Psoas muscle (tissue), 8 donors: ENCODE measurements at places on chromosomes 4 and X.

GRCh38 chr4:144739511-144740033 is 93.6 kb downstream of the HHIP start:
- H3K4me1 ChIP-seq = no peaks in the 10 kb centered on the region
- no peaks in the 10 kb centered on the region for H3K36me3 ChIP-seq
- DNase-seq = no peak
- no peak overlapping the region for H3K4me3 ChIP-seq
- H3K27me3 ChIP-seq = no peaks in the 10 kb centered on the region
- no peak overlapping the region for H3K27ac ChIP-seq

DNA sequence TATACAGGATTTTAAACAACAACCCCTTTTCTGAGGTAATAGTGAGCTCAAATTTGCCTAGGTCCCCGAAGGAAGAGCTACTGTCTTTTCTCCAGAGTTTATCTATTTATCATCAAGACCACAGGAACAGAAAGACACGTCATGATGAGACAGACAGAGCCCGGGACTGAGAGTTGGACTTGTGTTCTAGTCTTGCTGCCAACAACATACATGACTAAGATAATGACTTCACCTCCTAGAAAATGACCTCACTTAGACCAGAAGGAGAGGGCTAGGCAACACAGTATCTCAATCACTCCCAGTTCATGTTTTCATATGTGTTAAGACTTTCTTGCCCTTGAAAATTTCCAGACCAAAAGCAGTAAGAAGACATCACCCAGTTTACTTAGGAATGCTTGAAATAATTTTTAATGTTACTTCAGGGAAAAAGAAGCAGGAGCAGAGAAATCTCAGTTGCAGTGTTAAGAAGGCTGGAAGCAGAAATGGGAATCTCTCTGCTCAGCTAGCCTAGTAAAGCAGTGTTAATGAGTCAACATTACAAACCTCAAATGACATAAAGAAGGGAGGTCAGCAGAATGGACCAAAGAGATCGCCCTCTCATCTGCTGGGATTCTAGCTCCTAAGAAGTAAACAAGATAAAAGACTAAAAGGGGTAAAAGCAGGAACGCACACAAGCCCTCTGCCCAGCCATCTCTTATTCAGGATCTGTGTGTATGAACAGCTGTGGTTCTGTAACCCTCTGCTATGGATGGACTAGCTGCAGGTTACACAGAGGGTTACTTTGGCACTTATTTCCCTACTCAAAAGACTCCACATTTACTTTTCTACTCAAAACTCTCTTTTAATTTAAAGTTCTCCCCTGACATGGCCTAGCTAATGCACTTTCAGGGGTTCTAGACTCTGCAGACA is 24.8 kb downstream of the PDGFC start:
- H3K27me3 ChIP-seq = no peaks in the 10 kb centered on the region
- peaks cover 73% of the 10 kb centered on the region for H3K4me1 ChIP-seq
- peak; percentile 39 for DNase-seq
- H3K36me3 ChIP-seq = no peaks in the 10 kb centered on the region
- H3K27ac ChIP-seq = peak overlapping the region; percentile 66

- H3K27me3 ChIP-seq = no peaks in the 10 kb centered on the region
- DNase-seq = no peak
- H3K27ac ChIP-seq = no peak overlapping the region
- no peak overlapping the region for H3K4me3 ChIP-seq
Measured at GRCh38 chrX:24668111-24668510, 21.0 kb upstream of the PCYT1B start.

- DNase-seq = no peak
- H3K4me1 ChIP-seq = no peaks in the 10 kb centered on the region
- H3K27me3 ChIP-seq = peaks cover 2% of the 10 kb centered on the region
- no peaks in the 10 kb centered on the region for H3K36me3 ChIP-seq
- no peak overlapping the region for H3K27ac ChIP-seq
- no peak overlapping the region for H3K4me3 ChIP-seq
Measured at GRCh38 chr4:164748375-164748774, 5.6 kb upstream of the SMIM31 start.

DNA sequence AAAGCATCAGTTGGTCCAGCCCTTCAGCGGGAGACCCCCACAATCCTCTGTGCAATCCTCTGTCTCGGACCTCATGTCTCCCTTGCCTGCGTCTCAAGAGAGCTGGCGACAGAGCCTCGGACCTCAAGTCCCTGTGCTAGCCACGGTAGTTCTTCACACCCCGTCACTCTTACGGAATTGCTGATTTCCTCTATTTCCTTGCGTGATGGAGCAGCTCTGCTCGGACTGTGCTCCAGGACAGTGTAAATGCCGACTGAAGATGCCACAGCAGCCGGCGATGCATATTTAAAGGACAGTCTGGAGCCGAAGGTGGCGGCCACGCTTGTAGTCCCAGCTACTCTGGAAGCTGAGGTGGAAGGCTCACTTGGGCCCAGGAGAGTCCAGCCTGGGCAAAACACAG is 1.9 kb downstream of the GRK4 start:
- peaks cover 9% of the 10 kb centered on the region for H3K36me3 ChIP-seq
- DNase-seq = no peak
- H3K27me3 ChIP-seq = peaks cover 1% of the 10 kb centered on the region
- peaks cover 17% of the 10 kb centered on the region for H3K4me1 ChIP-seq
